Dorsolateral prefrontal cortex (tissue), 122 donors: ENCODE measurements at places on chromosomes 16 and 17.

GRCh38 chr16:27596411-27596810, 46.5 kb downstream of the KATNIP start:
- DNase-seq = no peak

GRCh38 chr16:52843381-52843780, 209.3 kb downstream of the CHD9NB start:
- no peak for DNase-seq

GRCh38 chr17:42107124-42107523, 5.4 kb downstream of the DHX58 start:
- no peak for DNase-seq

GRCh38 chr17:76956846-76957540, 88.8 kb downstream of the MGAT5B start:
- no peak for DNase-seq

- no peak for DNase-seq
Observed at GRCh38 chr17:59361916-59362810, 30.7 kb downstream of the YPEL2 start.
